ENCODE measurements at places on chromosomes 6 and 20.

- DNase-seq: no peak
Observed at GRCh38 chr6:27736686-27737085, 175.5 kb downstream of the OR2B2 start.

GRCh38 chr20:58889798-58890517, 37.4 kb downstream of the GNAS start:
- DNase-seq: peak; percentile 25

DNA sequence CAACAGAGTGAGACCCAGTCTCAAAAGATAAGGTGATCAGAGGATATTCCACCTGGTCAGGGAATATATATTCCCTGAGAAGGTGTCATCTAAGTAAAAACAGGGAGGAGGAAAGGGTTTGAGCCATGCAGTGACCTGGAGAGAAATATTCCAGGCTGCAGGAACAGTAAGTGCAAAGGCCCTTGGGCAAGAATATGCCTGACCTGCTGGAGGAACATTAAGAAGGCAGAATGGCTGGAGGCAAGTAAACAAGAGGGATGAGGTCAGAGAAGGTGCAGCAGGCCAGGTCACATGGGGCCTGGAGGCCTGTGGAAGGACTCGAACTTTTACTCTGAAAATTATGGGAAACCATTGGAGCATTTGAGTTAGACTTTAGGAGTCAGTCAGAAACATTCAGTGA, 6.7 kb downstream of the DEF6 start:
- no peak for DNase-seq

GRCh38 chr20:13068336-13068735, 59.6 kb downstream of the SPTLC3 start:
- no peak for DNase-seq

GRCh38 chr20:59816146-59816738, 117.2 kb downstream of the SYCP2 start:
- no peak for DNase-seq

GRCh38 chr6:107409942-107410341, 49.4 kb downstream of the PDSS2 start:
- DNase-seq: no peak

GRCh38 chr6:110054664-110055386, 76.7 kb downstream of the GPR6 start:
- no peak for DNase-seq

- DNase-seq: no peak
Observed at GRCh38 chr20:44006578-44006977, 91.9 kb downstream of the TOX2 start.

DNA sequence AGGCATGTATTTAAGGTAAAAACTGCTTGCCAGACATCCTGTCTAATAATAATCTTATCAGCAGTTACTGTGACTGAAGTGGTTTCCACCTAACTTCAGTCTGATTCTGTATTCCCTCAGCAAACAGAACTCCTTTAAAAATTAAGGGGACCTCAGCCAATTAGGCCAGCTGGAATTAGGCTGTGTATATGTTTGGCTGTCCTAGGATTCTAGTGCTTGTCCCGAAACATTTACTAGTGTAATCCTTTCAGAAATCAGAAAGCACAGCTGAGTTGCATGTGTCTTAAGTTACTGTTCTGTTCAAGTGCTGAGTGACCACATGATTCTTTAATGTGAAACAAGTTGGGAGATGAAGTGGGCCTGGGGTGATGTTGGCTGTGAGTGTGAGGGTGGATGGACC, 120.9 kb upstream of the SUPT3H start:
- no peak for DNase-seq

GRCh38 chr6:14751645-14752175, 494.2 kb upstream of the JARID2 start:
- no peak for DNase-seq

- no peak for DNase-seq
Observed at GRCh38 chr6:35179901-35180535, 33.7 kb upstream of the SCUBE3 start.

DNA sequence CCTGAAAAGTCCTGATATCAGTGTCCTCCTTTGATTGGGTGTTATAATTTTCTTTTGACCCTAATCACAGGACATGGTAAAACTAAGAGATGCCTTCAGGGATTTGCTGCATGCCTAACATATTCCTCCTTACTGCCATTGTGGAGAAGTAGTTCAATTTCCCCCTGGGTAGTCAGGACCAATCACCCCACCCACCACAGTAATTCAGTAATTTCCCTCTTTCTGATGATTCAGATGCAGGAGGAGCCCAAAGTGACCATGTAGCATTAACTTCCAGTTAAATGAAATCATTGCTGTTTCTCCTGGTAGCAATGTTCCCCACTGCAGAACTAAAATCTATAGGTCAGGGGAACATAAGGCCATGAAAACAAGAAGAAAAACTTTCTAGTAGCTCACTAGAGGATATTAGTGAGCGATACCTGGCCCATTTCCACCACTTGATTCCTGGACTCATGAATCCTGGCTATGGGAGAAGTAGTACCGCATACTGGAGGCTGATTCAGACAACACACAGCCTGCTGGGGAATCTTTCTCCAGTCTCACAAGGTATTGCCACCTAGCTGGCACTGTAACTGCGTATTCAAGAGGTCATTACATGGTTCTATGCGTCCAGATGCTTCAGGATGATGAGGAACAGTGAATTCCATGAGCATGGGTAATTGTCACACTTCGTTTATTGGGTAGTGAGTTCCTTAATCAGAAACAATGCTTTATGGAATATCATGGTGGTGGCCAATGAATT, 561.2 kb downstream of the HAO1 start:
- DNase-seq: no peak

DNA sequence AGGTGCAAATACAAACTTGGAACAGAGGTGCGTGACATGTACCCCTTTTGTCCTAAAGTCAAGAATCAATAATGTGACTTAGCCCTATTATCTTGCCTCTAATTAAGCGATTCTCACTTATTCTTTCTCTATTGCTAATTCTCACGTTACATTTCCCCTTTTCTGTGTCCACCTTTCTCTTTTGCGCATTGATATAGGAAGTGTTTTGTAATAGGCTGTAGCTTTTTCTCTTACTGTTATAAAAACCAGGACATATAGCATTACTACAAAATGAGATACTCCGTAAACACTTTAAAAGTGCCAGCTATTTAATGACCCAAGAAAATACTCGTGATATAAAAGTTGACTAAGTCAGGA, 669 bp upstream of the TMEM30A start:
- DNase-seq: peak; percentile 57

GRCh38 chr6:153145591-153145990, 14.5 kb upstream of the RGS17 start:
- no peak for DNase-seq

DNA sequence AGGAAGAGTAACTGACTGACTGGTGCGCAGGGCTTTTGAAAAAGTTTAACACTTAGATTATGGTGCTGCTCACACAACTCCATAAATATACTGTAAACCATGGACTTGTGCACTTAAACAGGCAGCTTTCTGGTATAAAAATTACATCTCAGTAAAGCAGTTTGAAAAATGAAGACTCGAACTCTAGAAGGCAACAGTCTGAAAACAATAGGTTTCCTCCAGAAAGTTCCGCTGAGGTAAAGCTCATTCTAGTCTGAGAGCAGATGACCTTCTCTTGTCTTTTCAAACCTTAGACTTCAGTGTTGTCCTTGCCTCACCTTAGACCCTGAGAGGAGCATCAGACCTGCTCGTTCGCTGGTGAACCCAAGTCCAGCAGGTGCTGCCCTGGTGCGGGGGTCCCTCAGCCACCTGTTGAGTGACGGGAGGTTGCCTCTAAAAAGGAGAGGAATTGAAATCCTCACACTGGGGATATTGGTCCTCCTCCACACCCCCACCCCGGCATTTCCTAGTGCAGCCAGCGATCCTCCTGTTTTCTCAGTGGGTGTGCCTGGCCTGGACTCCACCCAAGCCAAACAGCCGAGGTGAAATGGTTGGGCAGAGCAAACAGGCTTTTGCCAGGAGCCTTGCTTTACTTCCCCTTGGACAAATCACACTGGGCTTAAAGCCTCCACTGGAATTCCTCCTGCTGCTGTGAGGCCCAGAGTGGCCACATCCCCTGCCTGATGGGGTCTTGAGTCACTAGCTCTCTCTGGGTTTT, 14.7 kb upstream of the PYGB start:
- DNase-seq: no peak

DNA sequence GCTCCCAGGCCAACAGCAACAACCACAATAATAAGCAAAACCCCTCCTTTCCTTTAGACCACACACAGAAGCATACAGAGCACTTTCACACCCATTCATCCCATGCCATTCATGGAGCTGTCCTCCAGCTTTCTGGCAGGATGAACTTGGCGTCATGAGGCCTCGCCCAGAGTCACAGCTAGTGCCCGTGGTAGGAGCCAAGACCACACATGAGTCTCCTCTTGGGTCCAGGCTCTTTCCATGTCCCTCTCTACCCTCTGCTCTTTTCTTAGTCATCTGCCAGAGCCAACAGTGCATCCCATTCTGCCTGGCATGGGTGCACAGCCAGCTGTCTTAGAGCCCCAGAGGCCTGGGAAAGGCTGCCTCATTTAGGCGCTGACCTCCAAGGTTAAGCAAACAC, 1.8 kb upstream of the TGM3 start:
- DNase-seq: no peak

- DNase-seq: peak; percentile 11
Observed at GRCh38 chr6:51618563-51618962, 468.9 kb downstream of the PKHD1 start.

DNA sequence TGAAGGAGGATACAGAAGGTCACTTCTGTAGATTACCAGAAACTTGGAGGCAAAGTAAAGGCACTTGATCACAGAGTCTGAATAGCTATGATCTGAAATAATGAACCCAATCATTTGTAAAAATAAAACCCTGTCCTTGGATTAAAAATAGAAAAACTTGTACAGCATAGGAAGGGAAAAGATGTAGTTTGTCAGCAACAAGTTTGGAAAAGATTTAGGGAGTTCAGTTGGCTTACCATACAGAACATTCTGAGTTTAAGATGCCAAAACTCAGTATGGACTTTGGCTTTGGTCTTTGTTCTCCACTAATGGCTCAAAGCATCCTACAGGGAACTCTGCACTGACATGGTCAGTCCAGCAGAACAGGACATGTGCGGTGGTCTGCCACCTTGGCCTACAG, 240.6 kb downstream of the BCKDHB start:
- no peak for DNase-seq

All from hematopoietic multipotent progenitor cell treated with erythropoietin and hydrocortisone succinate and interleukin-3 and kit ligand, for 8 days (in vitro differentiated cells).